ENCODE measurements at places on chromosomes 1 and 21.

DNA sequence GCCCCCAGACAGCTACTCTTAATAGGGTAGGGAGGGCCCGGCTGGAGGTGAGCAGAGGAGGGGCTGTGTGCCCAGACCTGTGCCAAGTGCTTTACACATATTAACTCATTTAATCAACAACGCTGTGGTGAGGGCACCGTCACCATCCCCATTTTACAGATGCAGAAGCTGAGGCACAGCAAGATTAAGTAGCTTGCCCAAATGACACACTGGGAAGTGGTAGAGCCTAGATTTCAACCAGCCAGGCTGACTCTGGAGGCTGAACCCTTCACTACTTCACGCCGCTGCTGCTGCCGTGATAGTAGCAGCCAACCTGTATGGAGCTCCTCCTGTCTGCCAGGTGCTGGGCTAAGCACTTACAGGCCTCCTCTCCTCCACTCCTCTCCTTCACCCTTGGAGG is 127.2 kb downstream of the PTPRU start:
- no peak for DNase-seq

DNA sequence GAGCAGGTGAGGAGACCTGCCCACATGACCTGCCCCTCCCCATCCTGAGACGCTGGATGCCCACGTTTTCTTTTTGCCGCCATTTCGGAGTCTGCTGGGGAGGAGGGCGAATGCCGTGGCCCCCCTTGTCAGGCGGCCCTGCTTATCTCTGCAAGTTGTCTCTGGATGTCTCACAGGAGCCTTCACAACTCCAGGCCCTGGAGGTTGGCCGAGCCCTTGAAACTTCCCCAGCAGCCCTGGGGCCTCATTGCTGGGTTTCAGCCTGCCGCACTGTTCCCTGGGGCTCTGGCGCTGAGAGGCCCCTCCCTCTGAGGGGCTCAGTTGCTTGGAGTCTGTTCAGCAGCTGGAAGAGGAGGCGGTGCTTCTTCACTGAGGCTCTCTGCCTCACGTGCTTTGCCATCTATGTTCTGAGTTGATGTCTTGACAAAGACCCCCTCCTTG is 29.8 kb upstream of the ZBTB21 start:
- no peak for DNase-seq

DNA sequence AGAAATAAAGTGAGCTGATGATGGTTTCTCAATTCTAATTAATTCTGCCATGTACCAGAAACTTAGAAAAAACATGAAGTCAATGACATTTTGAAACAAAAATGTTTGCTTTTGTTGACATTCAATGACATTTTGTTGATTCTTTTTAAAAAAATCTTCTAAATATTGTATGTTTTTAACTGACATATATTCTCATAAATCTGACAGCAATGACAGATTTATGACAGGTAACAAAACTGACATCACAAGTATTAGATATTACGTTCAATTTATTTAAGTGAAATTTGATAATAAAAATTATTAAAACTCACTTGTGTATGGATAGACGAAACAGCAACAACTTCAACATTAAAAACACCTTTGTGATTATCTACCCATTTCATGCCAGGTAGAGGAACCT is 36.0 kb upstream of the ANGPTL3 start:
- no peak for DNase-seq

DNA sequence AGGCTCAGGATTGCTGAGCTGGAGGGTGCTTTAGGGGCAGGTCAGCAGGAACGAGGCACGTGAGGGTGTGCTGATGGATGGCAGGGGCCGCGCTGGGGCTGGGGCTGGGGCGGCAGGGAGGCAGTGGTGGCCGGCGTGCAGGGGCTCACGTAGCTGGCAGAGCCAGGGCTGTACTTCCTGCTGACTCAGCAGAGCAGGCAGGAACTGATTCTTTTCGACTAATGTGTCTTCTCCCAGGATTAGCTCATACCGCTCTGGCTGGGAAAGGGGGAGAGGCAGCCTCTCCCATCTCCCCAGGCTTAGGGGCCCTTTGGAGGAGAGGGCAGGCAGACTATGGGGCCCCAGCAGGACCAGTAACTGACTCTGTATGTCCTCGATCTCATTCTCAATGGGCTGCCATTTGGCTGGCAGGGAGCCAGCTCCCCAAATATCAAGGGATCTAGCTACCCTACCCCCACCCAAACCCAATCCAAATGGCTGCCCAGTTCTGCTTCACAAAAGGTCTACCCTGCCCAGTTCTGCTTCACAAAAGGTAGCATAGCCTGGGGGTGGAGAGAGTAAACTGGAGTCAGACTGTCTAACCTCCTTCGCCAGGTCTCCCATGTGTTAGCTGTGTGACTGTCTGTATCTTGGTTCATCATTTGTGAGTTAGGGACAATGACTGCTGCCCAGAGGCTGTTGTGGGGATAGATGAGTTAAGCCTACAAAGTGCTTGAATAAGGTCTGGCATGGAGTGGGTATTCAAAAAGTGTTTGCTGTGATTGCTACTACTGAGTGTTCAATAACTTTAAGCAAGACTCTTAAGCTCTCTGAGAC is 100.1 kb upstream of the SLC2A1 start:
- no peak for DNase-seq

DNA sequence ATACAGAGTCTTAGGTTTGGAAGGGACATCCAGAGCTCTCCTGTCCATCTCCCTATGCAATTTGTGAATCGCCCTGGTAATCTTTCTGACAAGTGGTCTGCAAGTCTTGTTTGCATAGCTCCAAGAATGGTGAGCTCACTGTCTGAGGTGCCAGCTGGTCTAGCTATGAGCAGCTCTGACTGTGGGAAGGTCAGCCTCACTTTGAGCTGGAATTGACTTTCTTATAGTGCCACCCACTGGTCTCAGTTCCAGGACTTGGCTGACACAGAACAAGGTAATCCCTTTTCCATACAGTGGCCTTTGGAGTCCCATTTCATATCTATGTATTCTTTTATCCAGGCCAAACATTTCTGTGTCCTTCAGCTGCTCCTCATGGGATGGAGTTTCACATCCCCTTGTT is 95.6 kb upstream of the C8B start:
- DNase-seq, result no peak

- DNase-seq, result no peak
Measured at GRCh38 chr21:32728848-32729247, 1.0 kb upstream of the SYNJ1 start.

GRCh38 chr1:183293241-183293640 is 107.2 kb downstream of the LAMC2 start:
- no peak for DNase-seq

DNA sequence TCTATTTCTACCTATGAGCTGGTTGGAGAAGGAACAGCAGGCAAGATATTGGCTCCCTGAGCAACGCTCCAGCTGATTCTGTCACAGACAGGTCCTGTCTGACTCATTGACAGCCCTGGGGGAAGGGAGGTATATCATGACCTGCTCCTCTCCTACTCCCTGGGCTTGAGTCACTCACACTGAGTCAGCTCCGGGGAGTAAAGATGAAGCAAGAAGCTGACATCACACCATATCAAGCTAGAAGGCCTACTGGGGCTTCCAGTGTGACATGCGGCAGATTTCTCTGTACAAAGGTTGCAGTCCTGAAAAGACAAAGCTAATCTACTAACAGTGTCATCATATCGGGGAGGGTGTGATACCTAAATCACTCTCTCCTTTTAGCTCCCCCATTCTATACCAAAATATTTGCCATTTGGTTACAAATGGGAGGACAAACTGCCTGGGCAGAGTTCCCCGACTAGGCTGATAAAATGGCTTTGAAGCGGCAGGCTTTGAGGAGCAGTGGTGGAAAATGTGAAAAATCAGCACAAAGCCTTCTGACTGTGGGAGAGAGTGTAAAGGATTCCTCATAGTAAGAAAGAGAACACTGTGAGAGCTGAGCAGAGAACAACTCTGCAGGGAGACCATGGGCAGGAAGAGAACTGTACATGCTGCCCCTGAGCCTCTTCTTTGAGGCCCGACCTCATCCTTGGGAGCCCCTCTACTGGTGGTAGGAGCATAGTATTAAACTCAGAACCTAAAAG is 15.5 kb downstream of the PI4KB start:
- DNase-seq, result peak; percentile 41

DNA sequence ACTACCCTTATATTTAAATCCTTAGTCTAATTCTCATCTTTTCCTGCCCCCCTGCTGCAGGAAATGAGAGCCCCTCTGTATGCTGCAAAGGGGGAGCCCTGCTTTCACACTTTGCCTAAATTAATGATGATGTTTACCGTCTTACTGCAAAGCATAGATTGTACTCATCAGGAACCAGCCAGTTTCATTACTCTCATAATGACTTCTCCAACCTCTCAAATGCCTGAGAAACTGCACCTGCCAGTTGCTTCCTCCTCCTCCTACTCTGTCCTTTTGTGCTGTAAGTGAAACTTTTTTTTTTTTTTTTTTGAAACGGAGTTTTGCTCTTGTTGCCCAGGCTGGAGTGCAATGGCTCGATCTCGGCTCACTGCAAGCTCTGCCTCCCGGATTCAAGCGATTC is 101.7 kb downstream of the ADSS2 start:
- no peak for DNase-seq

Data from effector CD4-positive, alpha-beta T cell (primary cell).